ENCODE measurements at places on chromosomes 2 and 18.

- no peak for DNase-seq
These were observed 24.8 kb upstream of the TFCP2L1 start for GRCh38 chr2:121309801-121310200.

DNA sequence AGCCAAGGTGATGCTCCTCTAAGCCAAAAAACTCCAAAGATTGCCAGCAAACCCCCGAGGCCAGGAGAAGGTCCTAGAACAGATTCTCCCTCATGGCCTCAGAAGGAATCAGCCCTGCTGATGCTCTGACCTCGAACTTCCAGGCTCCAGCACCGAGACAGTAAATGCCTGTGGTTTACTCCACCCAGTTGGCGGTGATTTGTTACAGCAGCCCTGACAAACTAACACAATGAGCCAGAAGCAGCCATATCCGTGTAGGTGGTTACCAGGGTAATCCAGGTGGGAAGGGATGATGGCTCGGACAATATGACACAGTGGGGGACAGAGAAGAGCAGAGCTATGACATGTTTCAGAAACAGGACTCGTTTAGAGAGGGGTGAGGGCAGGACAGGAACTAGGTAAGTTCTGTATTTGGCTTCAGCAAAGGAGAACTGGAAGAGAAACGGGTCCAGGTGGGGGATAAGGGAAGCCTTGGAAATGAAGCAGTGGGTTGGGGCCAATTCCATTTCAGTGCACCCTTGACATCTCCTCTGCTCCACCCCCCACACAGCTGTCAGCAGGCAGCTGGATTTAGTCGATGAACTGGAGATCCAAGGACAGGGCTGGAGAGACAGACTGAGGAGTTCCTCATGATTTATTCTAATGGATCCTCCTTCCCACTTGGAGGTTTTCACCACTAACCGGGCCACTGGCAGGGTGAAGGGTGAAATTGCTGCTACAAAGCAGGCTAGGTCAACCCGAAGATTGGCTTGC is 179.7 kb upstream of the SH3BP4 start:
- no peak for DNase-seq

DNA sequence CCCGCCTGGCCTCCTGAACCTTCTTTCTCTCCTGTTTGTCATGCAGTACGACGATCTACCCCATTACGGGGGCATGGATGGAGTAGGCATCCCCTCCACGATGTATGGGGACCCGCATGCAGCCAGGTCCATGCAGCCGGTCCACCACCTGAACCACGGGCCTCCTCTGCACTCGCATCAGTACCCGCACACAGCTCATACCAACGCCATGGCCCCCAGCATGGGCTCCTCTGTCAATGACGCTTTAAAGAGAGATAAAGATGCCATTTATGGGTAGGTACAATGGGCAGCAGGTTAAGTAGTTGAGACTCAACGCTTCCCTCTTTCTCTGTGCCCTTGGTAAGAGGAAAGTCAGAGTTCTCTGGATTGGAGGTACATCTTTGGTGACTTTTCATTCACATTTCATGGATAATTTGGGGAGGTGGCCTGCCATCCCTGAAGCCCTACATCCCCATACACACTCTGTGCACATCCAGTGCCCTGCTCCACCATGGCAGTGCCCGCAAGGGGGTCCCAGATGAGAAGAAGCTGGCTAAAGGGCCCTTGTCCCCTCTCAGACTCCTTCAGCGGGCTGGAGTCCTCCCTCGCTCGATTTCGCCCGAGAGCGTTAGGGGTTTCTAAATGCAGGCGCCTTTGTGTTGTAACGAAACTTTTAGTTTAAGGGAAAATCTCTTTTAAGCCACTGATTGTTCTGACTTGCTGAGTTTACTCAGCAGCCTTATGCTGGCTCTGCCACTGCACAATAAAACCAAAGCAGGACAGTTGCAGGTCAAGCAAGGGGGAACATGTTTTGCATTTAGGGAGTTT is 3.0 kb downstream of the MEIS1 start:
- no peak for DNase-seq

- no peak for DNase-seq
These were observed 49.6 kb upstream of the PTH2R start for GRCh38 chr2:208356846-208357574.

DNA sequence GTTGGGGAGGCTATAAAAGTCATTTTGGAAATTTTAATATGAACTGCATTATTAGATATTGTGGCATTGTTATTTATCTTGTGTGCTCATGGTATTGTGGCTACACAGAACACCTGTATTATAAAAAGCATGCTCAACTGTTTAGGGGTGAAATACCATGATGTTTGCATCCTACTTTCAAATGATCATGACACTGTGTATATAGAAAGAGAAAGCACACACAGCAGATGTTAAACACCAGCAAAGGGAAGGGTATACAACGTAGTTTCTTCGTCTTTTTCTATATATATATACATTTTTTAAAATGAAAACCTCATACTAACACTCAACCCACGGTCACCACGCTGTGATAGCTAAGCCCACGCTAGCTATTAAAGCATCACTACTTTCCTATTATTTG is 27.1 kb downstream of the STARD7 start:
- no peak for DNase-seq

DNA sequence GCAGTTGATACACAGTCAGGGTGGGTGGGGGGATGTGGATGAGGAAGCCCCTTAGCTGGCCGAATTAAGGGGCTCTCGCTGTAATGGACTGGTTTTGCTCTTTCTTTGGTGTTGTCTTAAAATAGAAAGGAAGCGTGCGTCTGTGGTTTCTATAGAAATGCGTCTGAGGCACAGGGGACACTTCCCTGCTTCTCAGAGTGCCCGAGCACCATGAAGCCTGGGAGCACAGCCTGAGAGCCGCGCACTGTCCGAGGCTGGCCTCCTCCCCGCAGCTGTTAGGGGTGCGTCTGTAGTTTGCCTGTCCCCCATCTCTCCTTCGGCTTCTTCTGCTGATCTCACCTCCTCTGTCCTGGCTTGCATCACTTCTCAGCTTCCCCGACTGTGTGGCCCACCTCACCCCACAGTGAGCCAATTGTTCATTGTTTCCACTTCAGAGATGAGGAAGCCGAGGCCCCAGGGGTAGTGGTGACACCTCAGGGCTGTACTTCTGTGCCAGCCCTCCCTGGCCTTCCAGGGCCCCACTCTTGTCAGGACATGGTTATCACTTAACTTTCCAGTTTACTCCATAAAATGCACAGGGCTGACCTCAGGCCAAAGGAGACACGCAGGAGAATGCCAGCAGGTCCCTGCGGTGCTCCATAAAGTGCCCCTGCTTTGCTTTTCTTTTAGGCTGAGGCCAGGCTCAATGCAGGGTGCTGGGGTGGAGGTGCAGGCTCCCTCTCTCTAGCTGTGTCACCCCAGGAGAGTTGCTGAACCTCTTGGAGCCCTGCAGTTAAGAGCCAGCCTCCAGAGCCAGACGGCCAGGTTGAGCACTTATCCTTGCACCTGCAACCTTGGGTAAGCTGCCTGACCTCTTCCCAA is 210.6 kb downstream of the SEPTIN10 start:
- no peak for DNase-seq

- DNase-seq, result no peak
These were observed 159.1 kb downstream of the SMAD7 start for GRCh38 chr18:48791636-48792105.

- no peak for DNase-seq
These were observed 80.8 kb upstream of the LPIN2 start for GRCh38 chr18:3093624-3094337.

DNA sequence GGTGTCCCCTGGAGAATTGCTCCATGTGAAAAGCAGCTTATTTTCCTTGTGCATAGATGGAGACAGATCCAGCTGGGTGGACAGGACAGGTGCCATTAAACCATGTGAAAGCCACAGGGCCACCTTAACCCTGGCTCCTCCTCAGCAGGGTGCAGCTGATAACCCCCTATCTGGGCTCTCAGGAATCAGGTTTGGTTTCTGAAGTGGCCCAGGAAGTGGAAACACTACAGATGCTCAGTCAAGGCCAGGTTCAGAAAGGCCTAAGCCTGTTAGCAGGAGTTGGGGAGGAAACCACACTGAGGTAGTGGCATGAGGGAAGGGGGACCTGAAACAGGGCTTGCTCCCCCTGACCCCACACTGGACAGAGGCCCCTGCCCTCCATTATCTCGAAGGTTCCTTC is 217.0 kb downstream of the SPP2 start:
- DNase-seq, result no peak
